ENCODE measurements at places on chromosomes 2 and 18.

GRCh38 chr18:79851489-79851888 is 53.8 kb downstream of the KCNG2 start:
- DNase-seq, result no peak

- DNase-seq, result no peak
Observed at GRCh38 chr2:25851740-25852503, 26.4 kb downstream of the ASXL2 start.

- DNase-seq, result no peak
Observed at GRCh38 chr18:10519999-10520935, 5.6 kb upstream of the NAPG start.

GRCh38 chr18:44719519-44720060 is 38.9 kb downstream of the SETBP1 start:
- DNase-seq, result no peak

DNA sequence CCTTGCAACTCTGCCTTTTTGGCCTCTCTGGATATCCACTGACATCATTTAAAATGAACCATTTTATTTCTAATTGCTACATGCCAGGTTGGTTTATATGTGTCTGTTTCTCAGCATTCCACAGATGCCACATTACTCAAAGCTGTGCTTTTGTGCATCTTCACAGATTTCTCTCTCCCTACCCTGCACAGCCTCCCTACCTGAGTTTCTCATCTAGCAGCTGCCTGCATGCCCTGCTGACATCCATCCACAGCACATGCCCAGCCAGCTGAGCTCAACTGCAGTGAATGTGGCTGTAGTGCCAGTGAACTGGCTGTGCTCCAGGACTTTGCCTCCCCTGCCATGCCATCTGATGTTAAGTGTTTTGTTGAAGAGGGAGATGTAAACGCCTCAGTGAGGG is 44.5 kb downstream of the PKP4 start:
- DNase-seq, result no peak

GRCh38 chr2:218014706-218015585 is 12.2 kb upstream of the TNS1 start:
- DNase-seq, result no peak

DNA sequence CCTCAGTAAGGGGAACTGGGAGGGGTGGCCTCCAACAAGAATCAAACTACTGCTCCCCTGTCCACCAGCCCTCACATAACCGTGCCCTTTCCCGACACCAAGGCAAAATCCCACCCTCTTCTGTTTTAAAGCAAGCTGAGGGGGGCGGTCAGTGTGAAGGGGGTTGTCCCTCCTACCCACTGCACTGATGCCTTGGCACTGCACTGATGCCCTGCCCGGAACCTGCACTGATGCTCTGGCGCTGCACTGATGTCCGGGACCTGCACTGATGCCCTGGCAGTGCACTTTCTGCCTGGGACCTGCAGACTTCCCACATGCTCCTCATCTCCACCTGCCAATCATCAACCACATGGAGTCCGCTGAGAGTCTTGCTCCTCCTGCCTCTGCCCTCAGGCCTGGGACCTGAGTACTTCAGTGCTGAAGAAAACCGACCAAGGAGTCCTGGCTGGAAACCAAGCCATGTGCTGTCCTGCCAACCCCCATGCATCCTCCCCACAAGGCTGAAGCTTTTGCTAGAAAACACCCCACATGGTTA is 179.5 kb downstream of the SMAD2 start:
- DNase-seq, result no peak

GRCh38 chr2:108363024-108363907 is 14.5 kb upstream of the SULT1C4 start:
- DNase-seq, result no peak

- DNase-seq, result no peak
Observed at GRCh38 chr2:34849827-34850226, 1250.7 kb upstream of the FAM98A start.

DNA sequence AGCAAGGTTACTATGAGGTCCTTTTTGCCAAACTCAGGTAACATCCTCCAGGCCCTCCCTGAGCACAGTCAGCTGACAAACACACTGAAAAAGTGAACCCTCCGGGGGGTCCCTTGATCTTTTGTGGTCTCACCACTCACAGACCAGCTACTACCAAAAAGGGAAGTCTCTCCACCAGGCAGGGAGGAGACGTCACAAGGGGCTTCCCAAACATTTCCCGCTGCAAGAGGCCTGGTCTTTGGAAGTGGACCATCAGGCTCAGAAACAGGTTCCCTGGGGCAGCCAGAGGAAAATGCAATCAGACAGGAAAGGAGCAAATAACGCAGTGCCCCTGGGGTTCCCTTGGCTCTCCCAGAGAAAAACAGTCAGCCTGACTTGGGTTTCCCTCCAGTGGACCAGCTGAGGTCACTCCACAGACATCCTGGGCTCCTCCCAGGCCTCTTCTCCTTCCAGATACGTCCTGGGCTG is 38.7 kb upstream of the POMC start:
- DNase-seq, result no peak

DNA sequence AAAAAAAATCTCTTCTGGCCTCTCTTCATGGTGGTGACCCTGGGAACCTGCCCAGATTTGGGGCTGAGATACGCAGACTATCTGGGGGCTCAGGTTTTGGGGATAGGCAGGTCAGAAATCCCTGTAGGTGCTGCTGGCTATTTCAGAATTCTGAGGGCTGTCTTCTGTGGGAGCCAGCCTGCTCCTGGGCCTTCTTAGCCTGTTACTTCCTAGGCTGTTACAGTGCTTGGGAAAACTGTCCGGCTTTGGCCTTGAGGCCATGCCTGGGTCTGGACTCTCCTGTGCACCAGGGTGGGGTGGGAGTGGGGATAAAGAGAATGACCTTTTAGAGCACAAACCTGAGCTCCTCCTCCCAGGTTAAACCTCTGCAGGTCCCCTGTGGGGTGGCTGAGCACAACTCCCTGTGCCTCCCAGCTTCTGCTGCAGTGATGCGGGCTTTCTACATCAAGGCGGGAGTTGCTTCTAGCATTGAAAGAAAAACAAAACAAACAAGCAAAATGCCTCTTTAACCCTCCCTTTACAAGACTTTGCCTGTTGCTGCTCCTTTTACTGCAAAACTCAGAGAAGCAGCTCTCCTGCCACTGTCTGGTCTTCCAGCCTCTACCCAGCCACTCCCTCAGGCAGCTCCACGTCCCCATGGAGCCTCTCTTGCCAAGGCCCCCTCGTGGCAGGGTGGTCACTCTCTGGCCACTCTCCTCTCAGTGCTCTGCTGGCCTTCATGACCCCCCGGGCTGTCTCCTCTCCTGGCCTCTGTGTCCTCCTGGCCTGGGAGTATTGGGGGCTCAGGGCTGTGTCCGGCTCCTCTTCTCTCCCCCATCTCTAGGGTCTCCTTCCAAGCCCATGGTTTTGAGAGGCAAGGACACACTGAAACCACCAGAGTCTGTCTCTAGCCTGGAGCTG is 293.0 kb upstream of the HS6ST1 start:
- no peak for DNase-seq

DNA sequence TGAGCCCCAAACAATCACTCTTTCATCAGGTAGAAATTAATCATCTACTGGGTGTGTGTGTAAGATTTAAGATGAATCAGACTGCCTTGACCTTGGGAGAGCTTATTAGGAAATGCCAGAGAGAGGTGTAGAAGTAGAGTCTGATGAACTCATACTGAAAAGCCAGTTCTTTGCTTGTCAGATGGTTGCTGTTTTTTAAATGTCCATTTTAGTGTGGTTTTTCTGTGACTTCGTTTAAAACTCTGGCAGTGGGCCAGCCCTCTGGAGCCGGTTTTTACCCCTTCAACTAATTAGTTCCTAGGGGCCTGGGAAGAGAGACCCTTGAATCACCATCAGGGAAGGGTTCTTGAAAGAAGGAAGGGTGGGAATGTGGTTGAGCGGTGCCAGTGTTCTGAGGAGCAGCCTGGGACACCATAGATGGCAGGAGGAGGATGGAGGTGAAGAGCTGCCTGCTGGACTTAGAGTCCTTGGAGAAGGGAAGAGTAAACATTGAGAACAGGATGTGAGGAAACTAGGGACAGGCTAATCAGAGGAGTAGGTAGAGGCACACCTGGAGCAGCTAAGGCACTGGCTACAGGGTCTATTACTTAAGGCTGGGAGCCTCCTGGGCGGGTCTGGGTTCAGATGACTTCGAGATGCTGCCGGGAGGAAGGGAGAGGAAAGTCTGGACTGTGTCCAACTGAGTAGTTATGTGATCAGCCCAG is 66.1 kb downstream of the LRRFIP1 start:
- no peak for DNase-seq

DNA sequence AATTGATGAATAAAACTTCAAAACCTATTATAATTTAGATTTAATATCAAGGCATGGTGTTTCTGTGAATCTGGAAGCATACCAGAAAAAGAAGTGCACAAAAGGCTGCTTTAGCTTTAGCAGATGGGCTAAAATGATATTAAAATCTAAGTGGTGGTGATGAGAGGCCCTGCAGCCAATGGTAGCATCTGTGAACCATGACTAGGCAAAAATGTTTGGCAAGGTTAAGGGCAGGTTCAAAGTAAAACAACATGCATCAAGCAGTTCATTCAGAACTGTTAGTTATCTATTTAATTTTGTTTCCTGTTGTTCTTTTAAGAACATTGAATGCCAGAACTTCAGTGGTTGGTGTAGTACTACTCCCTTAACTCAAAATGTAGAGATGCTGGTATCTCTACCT is 1736.9 kb upstream of the CELF4 start:
- no peak for DNase-seq

DNA sequence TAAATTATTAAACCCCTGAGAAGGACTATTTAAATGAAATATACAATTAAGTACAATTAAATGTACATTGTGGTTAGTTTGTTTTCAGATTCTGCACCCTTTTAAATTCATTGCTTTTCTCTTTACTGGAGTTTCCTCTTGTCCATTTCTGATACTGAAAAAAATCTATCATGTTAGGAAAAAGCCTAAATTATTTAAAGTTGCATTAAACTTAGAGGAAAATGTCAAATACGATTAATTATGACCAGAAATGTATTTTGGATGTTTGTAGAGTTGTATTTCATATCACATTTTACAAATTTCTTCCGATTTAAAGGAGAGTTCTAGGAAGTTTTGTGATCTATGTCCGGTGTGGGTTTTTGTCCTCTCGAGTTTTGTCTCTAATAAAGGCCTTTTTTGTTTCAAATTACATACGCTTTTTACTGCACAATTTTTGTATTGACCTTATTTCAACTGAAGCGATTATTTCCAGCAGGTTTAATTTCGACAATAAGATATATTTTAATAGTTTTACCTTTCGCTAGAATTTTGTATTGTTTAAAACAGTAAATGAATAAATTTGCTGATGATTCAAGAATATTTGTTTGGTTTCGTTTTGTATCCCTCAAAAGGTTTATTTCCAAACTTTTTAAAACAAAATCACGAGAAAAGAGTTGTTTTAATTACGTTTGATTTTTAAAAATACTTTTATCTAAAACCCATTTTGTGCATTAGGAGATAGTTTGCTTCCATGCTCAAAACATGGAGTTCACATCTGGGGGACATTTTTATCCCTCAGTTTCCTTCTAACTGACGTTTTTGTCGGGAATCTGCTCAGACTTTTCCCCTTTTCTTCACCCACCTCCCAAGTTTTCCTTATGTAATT is 3.3 kb upstream of the SATB2 start:
- no peak for DNase-seq

GRCh38 chr2:65021709-65022108 is 32.5 kb downstream of the SLC1A4 start:
- DNase-seq, result no peak

- no peak for DNase-seq
Observed at GRCh38 chr2:232338759-232339106, 39.8 kb upstream of the ALPP start.

DNA sequence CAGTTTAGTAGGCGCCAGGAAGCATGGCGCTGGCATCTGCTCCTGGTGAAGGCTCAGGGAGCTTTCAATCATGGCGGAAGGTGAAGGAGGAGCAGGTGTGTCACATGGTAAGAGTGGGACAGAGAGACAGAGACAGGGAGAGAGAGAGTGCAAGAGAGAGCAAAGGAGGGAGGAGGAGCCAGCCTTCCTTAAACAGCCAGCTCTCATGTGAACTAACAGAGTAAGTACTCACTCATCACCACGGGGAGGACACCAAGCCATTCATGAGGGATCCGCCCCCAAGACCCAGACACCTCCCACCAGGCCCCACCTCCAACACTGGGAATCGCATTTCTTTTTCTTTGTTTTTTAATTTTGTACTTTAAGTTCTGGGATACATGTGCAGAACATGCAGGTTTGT is 40.8 kb upstream of the CLASP1 start:
- no peak for DNase-seq

DNA sequence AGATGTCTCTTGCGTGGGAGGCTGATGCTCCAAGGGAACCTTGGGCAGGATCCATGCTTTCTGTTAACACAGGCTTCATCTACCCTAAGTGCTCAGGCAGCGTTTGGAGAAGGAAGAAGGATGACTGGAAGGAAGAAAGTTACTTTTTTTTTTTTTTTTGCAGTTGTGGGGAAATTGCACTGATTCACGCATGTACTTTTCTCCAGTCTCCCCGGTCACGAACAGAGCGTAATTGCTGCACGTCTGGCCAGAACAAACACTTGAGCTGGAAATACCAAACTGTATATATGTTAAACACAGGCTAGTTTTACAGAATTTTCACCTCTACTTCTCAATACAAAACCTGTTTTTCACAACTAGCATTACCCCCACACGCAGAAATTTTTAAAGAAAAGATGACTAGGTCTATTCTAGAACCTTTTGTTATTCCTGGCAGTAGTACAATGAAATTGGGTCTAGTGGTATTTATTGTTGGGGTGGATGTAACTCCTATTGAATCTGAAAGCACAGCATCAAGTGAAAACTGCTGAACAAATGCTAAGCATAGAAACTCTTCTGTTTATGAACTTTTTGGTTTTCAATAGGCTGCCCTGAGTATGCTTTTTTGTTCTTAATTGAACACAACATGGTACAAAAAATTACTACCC is 9.3 kb upstream of the SCYGR5 start:
- no peak for DNase-seq

- no peak for DNase-seq
Observed at GRCh38 chr18:45670281-45670962, 53.6 kb upstream of the SLC14A1 start.

DNA sequence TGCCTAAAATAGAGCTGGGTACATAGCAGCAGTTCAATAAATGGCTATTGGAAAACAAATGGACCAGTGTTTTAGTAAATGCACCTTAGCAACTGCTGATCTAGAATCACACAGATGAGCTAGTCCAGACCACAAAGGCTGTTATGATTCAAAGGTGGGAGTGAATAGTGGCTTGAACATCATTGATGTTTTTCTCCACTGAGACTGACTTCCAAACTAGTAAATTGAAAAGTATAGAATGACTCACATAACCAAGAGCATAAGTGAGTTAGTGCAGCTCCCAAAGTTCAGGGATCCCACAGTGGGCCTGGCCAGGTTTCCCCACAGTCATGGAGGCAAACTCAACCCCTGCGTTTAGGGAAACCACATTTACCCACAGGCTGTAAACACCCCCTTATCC is 106.7 kb upstream of the YPEL5 start:
- no peak for DNase-seq

GRCh38 chr2:149872041-149872440 is 284.5 kb upstream of the MMADHC start:
- no peak for DNase-seq

- no peak for DNase-seq
Observed at GRCh38 chr2:200763422-200763821, 48.3 kb upstream of the BZW1 start.

GRCh38 chr18:41870817-41871216 is 84.2 kb upstream of the PIK3C3 start:
- DNase-seq, result no peak

GRCh38 chr2:71453404-71454220 is at the start of gene DYSF:
TSS of gene DYSF (plus strand) at chr2:71453561.
- no peak for DNase-seq

GRCh38 chr2:218395456-218395825 is 4.2 kb upstream of the CTDSP1 start:
- no peak for DNase-seq
